ENCODE measurements at places on chromosomes 2 and 18.

DNA sequence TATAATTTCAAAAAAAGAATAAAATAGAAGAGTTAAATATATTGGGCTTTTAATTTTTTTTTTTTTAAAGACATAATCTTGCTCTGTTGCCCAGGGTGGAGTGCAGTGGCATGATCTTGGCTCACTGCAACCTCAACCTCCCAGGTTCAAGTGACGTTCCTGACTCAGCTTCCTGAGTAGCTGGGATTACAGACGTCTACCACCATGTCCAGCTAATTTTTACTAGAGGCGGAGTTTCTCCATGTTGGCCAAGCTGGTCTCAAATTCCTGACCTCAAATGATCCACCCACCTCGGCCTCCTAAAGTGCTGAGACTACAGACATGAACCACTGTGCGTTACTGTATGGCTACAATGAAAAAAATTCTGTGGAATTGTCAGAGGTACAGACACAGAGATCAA lies 98.1 kb upstream of the RGPD4 start:
- DNase-seq, result no peak

GRCh38 chr18:44450226-44450625 lies 230.5 kb upstream of the SETBP1 start:
- no peak for DNase-seq

DNA sequence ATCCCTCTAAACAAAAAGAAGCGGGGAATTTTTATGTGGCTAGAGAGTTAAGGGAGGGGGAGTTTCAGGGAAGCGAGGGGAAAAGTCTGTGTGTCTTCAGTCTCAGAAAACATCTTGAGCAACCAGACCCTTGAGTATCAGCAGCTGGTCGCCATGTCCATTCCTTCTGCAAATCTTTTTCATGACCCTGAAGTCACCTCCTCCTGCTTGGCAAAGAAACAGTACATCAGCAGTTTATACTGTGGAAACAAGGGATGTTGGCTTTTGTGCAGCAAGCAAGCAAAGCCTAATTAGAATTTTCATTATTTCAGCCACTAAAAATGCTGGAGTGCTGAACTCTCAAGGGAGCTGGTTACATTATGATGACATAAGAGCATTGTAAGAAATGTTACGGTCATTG lies 187.4 kb upstream of the SLC8A1 start:
- peak; percentile 16 for DNase-seq

DNA sequence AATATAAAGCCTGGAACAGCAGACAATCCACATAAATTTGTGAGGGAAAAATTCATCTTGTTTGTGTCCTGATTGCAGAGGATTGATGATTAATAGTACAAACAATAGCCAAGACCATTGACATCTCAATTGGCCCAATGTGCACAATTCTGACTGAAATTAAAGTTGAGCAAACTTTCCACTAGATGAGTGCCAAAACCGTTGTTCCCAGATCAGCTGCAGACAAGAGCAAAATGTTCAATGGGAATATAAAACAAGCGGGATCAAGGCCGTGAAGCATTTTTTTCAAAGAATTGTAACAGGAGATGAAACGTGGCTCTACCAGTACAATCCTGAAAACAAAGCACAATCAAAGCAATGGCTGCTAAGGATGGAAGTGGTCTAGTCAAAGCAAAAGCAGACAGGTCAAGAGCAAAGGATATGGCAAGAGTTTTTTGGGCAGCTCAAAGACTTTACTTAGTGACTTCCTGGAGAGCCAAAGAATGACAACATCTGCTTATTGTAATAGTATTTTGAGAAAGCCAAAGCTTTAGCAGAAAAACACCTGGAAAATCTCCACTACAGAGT lies 55.9 kb upstream of the KIF5C start:
- no peak for DNase-seq

DNA sequence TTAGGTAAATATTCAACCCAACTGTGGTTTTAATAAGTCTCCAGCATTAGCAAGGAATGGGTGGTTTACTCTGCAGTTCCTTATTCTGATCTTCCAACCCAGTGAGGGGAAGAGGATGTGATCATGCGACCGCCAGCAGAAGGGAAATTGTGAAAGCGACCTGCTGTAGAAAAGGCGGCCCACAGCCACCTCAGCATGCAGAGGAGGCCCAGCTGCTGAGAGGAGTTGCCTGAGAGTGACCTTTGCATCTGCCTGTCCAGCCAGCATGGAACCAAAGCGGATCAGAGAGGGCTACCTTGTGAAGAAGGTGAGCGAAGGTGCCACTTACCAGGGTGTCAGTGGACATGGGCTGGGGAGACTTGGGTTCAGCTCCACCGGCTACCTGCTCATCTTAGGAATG lies at the start of gene PLEK:
Gene PLEK (plus strand): TSS at position 196 of the 400 bp plus-strand sequence. CDS start 70 bp downstream, at position 266.
- DNase-seq, result no peak

- no peak for DNase-seq
Measured at GRCh38 chr2:193783681-193784080, 1588.9 kb upstream of the TMEFF2 start.

GRCh38 chr2:33042265-33042664 lies 95.5 kb downstream of the LTBP1 start:
- no peak for DNase-seq

DNA sequence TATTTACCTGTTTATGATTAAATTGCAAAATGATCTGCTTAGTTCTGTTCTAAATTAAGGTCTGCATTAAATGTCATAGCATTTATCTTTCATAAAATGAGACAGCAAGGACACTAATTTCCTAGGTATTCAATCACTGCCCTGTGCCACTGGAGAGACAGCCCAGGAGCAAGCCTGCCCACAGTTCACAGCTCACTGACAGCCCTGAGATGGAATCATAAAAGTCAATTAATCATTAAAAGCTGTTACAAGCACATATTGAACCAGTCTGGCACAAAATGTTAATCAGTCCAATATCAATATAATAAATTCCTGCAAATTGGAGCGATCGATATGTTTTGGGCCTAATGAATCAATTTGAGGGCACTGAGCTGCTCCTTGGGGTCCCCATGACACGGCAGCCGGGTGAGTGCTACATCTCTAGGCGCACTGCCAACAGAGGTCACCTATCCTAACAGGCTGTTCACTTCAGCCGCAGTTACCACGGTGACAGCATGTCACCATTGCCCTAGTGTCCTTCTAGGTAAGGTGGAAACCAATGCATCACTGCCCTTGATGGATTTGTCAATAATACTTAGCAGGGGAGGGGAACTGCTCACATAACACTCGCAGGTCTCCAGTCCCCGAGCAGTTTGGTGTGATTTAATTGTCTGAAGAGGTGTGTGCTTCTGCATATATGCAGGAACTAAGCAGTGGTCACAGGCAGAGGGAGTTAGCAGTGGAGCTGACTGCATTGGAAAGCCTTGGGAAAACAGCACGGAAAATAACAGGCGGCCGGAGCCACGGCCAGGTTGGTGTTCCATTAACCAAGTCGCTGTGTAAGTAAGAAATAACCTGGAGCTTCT lies 47.3 kb downstream of the POU3F3 start:
- no peak for DNase-seq

GRCh38 chr2:54279385-54279784 lies 23.4 kb upstream of the TSPYL6 start:
- DNase-seq, result no peak

- peak; percentile 3 for DNase-seq
Measured at GRCh38 chr2:75102011-75102410, 97.3 kb downstream of the TACR1 start.

DNA sequence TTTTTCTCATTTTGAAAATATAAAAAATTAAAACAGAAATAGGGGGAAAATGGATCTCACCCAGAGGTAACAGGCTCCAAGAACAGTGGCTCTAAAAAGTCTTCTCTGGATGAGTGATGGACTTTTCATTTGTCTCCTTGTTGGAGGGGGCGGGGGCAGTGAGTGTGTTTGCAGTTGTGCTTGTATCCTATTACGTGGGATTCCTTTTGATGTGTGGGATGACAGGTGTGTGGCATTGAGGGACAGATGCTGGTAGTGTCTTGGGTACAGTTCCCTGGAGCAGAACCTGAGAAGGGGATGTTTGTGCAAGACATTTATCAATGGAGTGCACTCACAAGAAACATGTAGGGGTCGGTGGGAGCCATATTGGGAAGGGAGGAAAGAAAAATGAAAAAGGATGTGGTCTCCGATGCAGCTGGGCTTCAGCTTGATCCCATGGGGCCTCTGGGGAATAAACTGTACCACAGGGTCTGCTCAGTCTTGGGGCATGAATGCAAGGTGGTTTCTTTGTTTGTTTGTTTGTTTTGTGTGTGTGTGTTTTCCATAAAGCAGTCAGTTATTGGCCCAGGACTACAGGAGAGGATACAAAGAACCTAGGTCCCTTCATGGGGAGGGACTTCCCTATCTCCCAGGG lies 120.0 kb upstream of the SLC35G4 start:
- DNase-seq, result no peak

DNA sequence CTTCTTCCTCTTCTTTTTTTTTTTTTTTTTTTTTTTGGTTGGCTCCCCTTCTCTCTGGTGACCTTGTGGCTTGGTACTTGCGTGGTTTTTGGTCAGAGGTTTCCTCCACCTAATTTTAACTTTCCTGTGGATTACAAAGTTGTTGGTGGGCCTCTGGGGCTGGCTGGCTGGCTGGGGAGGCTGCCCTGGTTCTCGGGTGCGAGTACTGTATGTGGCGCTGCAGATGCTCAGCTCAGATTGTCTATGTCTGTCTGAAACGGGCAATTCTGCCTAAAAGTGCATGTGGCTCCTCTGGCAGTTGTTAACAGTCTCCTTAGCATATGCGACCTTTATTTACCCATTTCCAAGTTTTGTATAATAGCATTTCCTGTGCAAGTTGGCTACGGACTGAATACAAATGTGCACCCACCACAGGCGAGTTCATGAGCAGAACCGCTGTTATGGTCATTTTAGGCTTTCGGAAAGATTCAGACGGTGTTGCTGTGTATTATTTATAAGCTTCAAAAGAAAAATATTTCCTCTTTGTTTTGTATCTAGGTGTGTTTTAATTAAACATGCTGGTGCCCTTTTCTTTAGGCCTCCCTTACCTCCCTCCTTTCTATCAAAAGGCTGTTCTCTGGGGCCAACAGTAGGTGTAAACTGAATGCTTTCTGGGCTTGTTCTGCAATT lies 4.4 kb downstream of the TBR1 start:
- DNase-seq, result no peak

DNA sequence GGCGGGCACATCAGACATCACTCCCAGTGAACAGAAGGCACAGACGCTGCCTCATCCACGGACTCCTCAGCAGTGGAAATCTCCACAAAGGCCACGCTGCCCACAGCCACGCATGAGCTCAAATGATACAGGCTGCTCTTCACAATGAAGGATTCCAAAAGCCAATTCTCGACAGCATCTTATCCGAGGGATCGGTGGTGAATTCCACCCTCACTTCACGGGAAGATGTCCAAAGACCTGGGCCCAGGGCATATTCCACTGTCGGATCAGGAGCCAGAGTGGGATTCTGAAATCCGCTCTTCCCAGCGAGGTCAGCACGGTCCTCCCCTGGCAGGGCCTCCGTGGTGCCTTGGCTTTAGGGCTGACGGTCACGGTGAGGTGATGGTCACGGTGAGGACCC lies 55.8 kb downstream of the EIPR1 start:
- no peak for DNase-seq

- no peak for DNase-seq
Measured at GRCh38 chr2:238160206-238161129, 1.7 kb downstream of the ERFE start.

DNA sequence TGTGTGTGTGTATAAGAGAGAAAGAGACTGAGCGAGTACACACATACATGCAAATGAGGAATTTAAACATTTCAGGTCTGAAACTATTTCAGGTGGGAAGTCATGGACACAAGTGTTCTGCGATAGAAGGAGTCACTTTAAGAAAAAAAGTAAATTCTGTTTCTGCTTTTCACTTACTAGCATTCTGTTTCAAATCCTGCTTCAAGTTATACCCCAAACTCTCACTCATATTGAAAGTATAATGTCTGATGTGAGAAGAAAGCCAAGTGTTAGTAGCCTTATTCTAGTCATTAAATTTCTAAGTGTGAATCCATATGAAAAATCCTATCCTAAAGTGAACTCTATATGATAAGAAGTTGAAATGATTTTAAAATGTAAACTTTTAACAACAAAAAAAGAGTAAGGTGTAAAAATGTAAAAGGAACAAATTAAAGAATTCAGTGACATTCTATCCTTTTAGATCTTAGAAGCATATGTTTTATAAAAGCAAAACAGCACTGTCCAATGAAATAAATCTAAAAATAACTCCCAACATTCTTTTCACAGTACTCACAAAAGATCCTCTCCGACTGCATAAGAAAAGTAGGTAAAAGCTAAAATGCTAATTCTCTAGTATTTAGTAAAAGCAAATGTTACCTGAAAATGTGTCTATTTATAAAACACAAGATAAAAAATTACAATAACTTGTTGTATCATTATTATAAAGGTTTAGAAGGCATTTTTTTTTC lies 570.6 kb downstream of the ZEB2 start:
- DNase-seq, result peak; percentile 41

GRCh38 chr2:21866316-21866715 lies 742.5 kb downstream of the TDRD15 start:
- DNase-seq, result no peak

DNA sequence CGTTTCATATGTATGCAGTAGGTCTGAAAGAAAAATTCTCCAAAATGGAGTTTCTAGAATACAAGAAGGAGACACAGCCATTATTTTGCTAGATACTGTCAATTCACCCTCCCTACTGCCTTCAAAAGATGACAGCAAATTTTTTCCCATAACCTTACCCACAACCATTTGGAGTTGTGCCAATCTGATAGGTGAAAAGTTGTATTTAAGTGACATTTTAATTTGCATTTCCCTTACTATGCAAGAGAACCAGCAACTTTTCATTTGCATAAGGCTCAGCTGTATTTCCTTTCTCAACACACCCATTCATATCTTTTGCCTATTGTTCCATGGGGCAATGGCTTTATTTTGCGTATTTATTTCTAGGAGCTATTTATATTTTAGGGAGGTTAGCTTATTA lies 31.4 kb upstream of the IL18RAP start:
- DNase-seq, result no peak

DNA sequence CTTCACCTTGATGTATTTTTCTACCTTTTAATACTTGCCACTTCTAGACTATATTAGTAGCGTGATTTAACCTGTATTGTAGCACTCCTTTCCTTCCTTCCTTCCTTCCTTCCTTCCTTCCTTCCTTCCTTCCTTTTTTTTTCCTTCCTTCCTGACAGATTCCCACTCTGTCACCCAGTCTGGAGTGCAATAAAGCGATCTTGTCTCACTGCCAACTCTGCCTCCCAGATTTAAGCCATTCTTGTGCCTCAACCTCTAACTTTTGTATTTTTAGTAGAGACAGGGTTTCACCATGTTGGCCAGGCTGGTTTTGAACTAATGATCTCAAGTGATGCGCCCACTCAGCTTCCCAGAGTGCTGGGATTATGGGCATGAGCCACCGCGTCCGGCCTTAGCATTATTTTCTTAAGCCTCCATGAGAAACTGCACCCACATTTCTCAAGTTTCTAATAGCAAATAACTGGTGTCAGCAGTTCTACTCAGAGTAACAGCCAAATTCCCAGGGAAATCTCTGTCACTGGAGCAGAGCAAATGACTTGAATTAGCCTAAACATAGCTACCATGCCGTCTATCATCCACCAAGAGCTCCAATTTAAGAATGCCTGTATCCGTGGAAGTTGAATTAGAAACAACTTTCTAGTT lies 529.2 kb downstream of the LRP1B start:
- DNase-seq, result no peak
